ENCODE measurements at places on chromosomes 2 and 18. TPM values are rescaled to one million over a fixed set of nuclear protein-coding genes. Genes with fewer than 3 reads are reported as not detected.

DNA sequence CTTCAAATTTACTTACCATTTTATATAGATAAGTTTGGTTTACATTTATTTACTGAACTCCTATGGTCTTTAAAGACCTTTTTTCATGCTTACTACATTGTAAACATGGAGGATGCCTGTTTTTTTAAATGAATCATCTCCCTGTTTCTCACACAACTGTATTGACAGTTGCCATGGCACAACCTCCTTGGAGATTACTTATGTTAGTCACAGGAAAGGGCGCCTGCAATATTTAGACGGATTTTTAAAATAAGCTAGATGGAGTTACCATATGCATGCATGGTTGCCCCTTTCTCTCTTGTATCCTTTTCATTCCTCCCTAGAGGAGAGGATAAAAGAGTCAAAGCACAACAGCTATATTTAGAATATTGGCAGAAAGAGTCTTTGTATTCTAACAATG lies 34.8 kb upstream of the CCDC102B start:
- H3K27ac ChIP-seq, result no peak overlapping the region
- no peak overlapping the region for H3K4me3 ChIP-seq
- DNase-seq, result no peak
- H3K36me3 ChIP-seq, result peaks cover 1% of the 10 kb centered on the region
- no peaks in the 10 kb centered on the region for H3K27me3 ChIP-seq

- no peaks in the 10 kb centered on the region for H3K36me3 ChIP-seq
- H3K27ac ChIP-seq, result no peak overlapping the region
- no peak for DNase-seq
- no peaks in the 10 kb centered on the region for H3K4me1 ChIP-seq
Measured at GRCh38 chr18:67766930-67767329, 250.4 kb upstream of the DSEL start.

- H3K36me3 ChIP-seq, result peaks cover 9% of the 10 kb centered on the region
- H3K27ac ChIP-seq, result no peak overlapping the region
- no peak overlapping the region for H3K4me3 ChIP-seq
Measured at GRCh38 chr2:205053827-205054410, 508.6 kb downstream of the PARD3B start.

- no peaks in the 10 kb centered on the region for H3K36me3 ChIP-seq
- peak overlapping the region; percentile 80 for H3K4me3 ChIP-seq
- no peak for DNase-seq
- H3K4me1 ChIP-seq, result peaks cover 18% of the 10 kb centered on the region
Measured at GRCh38 chr2:27122791-27123190, 824 bp upstream of the ABHD1 start.

- no peaks in the 10 kb centered on the region for H3K4me1 ChIP-seq
- no peak overlapping the region for H3K27ac ChIP-seq
- no peak overlapping the region for H3K4me3 ChIP-seq
Measured at GRCh38 chr2:48719480-48720177, 35.9 kb downstream of the LHCGR start.

CYRIA gene
- total RNA-seq, result 0.81 TPM

GRCh38 chr2:824954-825353 lies 125.7 kb upstream of the SNTG2 start:
- H3K27ac ChIP-seq, result no peak overlapping the region
- H3K36me3 ChIP-seq, result no peaks in the 10 kb centered on the region
- DNase-seq, result no peak
- H3K4me1 ChIP-seq, result no peaks in the 10 kb centered on the region
- peaks cover 4% of the 10 kb centered on the region for H3K27me3 ChIP-seq

DNA sequence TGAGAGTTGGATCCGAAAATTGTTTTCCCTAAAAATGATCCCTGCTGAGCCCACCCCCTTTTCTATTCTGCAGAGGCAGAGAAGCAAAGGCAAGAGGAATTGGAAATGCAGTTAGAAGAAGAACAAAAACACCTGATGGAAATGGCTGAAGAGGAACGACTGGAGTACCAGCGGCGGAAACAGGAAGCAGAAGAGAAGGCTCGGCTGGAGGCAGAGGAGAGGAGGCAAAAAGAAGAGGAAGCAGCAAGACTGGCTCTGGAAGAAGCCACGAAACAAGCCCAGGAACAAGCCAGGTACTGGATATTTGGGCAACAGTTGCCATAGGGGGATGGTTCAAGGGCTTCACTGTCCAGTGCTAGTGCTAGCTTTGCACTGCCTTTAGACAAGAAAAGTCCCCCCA lies 41.7 kb downstream of the SUMO1 start:
- H3K4me3 ChIP-seq, result no peak overlapping the region
- H3K4me1 ChIP-seq, result no peaks in the 10 kb centered on the region
- no peaks in the 10 kb centered on the region for H3K36me3 ChIP-seq
- H3K27ac ChIP-seq, result no peak overlapping the region
- no peak for DNase-seq
- H3K27me3 ChIP-seq, result peaks cover 8% of the 10 kb centered on the region

GRCh38 chr2:62971936-62972335 lies 78.7 kb upstream of the OTX1 start:
- no peak for DNase-seq
- no peaks in the 10 kb centered on the region for H3K27me3 ChIP-seq
- no peak overlapping the region for H3K4me3 ChIP-seq
- no peaks in the 10 kb centered on the region for H3K4me1 ChIP-seq
- H3K36me3 ChIP-seq, result peaks cover 5% of the 10 kb centered on the region

CD8A gene
- total RNA-seq, result 3.0 TPM

LIPT1 gene
- 4.6 TPM for total RNA-seq

DNA sequence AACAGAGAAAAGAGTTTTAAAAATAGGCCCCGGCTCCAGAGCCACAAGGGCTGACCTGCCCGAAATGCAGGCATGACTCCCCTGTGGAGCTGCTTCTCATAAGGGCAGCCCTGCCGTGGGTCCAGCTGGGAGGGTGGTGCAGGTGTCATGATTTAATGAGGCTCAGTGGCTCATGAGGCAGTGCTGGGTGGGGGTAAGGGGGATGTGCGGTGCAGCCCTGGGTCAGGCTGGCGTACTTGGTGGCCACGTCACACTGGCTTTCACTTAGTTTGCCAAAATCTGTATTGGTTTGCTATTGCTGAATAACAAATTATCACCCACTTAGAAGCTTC lies 33.6 kb downstream of the HJURP start:
- no peak overlapping the region for H3K27ac ChIP-seq
- no peaks in the 10 kb centered on the region for H3K36me3 ChIP-seq
- no peaks in the 10 kb centered on the region for H3K4me1 ChIP-seq
- H3K27me3 ChIP-seq, result peaks cover 5% of the 10 kb centered on the region
- peak; percentile 0 for DNase-seq
- no peak overlapping the region for H3K4me3 ChIP-seq

NT5DC4 gene
- total RNA-seq, result not detected

GRCh38 chr2:67219651-67220050 lies 177.5 kb upstream of the ETAA1 start:
- no peaks in the 10 kb centered on the region for H3K36me3 ChIP-seq
- DNase-seq, result no peak
- H3K4me1 ChIP-seq, result no peaks in the 10 kb centered on the region

- peaks cover 21% of the 10 kb centered on the region for H3K4me1 ChIP-seq
- H3K36me3 ChIP-seq, result peaks cover 10% of the 10 kb centered on the region
- H3K27ac ChIP-seq, result no peak overlapping the region
- no peak overlapping the region for H3K4me3 ChIP-seq
- no peak for DNase-seq
Measured at GRCh38 chr2:30482011-30482410, 35.0 kb downstream of the LCLAT1 start.

TCF7L1 gene
- 0.07 TPM for total RNA-seq

GRCh38 chr18:49322765-49323490 lies 137.5 kb downstream of the DYM start:
- peaks cover 3% of the 10 kb centered on the region for H3K4me1 ChIP-seq
- H3K4me3 ChIP-seq, result no peak overlapping the region
- no peaks in the 10 kb centered on the region for H3K27me3 ChIP-seq
- no peak for DNase-seq
- no peak overlapping the region for H3K27ac ChIP-seq

GPR55 gene
- total RNA-seq, result 1.5 TPM

DNA sequence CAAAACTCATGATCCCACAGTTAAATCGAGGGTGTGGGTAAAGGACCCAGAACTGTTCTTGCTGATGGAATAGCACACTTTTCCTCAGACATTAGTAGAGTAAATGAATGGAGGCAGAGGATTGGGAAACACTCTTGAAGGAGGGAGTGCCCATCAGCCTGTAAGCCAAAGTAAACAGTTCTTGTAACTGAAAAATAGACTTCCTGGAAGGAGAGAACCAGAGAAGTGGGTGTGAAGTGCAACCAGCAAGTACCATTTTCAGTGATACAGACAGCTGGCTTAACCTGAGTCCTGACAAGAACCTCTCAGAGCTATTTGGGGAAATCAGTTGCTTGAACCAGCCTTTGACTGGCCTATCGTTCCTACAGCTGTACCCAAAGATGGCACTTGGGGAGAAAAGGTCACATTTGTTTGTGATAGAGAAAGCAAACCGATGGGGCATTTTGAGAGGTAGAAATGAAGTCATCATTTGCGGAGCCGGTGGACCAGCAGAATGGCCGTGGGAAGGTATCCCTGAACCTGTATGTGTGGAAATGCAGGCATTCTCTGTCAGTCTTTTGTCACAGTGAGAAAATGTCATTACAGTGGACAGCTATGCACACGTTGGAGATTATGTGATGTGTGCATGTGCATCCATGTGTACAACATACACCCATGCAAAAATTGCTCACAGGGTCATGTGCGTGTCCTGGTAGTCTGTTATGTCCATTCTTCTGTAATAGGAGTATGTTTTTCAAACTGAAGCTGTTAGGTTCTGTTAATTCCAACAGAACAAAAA lies 17.8 kb downstream of the CRIM1 start:
- DNase-seq, result no peak
- H3K27me3 ChIP-seq, result peaks cover 1% of the 10 kb centered on the region
- no peak overlapping the region for H3K27ac ChIP-seq
- no peaks in the 10 kb centered on the region for H3K36me3 ChIP-seq
- no peak overlapping the region for H3K4me3 ChIP-seq

TNS1 gene
- 0.97 TPM for total RNA-seq

GRCh38 chr2:98528349-98528748 lies 80.0 kb downstream of the COA5 start:
- H3K36me3 ChIP-seq, result peaks cover 5% of the 10 kb centered on the region
- H3K27ac ChIP-seq, result no peak overlapping the region
- no peak for DNase-seq
- H3K4me1 ChIP-seq, result peaks cover 7% of the 10 kb centered on the region
- H3K4me3 ChIP-seq, result no peak overlapping the region
- H3K27me3 ChIP-seq, result no peaks in the 10 kb centered on the region

MBOAT2 gene
- 6.4 TPM for total RNA-seq

GRCh38 chr2:63053889-63054602 lies 3.4 kb downstream of the OTX1 start:
- no peaks in the 10 kb centered on the region for H3K36me3 ChIP-seq
- H3K4me1 ChIP-seq, result peaks cover 72% of the 10 kb centered on the region

TUBA3D gene
- not detected for total RNA-seq

GKN2 gene
- not detected for total RNA-seq

DNA sequence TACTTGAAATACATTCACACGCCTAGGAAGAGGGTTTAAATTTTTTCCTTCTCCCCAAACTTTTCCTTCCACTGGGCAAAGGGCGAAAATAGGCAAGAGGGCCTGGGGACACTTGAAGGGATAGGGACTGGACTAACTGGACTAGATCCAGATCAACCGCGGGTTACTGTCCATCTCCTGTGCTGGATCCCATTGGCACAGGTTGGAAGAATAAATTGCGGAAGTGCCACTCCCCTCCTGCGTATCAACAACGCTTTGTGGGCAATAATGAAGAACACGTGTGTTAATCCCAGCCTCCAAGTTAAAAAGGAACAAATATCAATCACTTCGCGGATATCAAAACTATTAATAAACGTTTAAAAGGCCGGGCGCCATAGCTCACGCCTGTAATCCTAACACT lies 1.7 kb upstream of the FZD5 start:
- no peak for DNase-seq
- peaks cover 23% of the 10 kb centered on the region for H3K27me3 ChIP-seq
- peaks cover 29% of the 10 kb centered on the region for H3K4me1 ChIP-seq
- peaks cover 3% of the 10 kb centered on the region for H3K36me3 ChIP-seq
- no peak overlapping the region for H3K27ac ChIP-seq
- no peak overlapping the region for H3K4me3 ChIP-seq

MSH2 gene
- 59.1 TPM for total RNA-seq

SERPINB4 gene
- not detected for total RNA-seq

DNA sequence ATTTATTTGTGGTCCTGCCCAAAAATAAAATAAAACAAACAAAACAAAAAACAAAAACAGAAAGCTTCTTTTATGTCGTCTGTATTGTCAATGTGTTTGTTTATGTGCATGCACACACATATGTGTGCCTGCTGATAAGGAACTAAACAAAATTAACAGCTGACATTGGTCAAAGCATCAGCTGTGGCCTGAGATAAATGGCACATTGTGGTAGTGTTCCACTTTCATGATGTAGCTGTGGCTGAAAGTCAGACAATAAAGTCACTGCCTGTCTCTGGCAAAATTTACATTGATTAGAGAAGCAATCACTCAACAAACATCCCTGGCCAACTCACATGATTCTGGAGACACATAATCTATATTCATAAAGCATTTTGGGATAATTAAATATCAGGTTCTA lies 203.4 kb upstream of the PIK3C3 start:
- no peaks in the 10 kb centered on the region for H3K27me3 ChIP-seq
- no peak overlapping the region for H3K27ac ChIP-seq
- DNase-seq, result no peak
- no peaks in the 10 kb centered on the region for H3K36me3 ChIP-seq

DNA sequence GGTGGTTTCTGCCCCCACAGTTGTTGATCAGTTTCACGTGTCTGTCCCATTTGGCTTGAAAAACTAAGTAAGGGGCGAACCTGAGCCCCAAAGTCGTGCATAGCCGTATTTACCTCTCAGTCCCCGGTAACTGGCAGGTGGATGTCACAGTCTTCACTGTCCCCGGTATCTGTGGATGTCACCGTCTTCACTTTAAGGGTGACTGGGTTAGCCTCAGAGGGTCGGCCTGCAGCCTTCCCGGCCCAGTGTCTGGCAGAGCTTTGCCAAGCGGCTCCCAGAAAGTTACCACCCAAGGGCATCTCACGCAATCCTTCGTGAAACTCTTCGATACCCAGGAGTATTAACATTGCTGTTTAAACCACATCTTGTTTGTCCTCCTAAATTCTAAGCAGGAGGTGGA lies 125.3 kb upstream of the CTDP1 start:
- H3K4me1 ChIP-seq, result no peaks in the 10 kb centered on the region
- H3K36me3 ChIP-seq, result no peaks in the 10 kb centered on the region
- H3K27ac ChIP-seq, result no peak overlapping the region
- no peak overlapping the region for H3K4me3 ChIP-seq
- no peak for DNase-seq
- H3K27me3 ChIP-seq, result no peaks in the 10 kb centered on the region

DNA sequence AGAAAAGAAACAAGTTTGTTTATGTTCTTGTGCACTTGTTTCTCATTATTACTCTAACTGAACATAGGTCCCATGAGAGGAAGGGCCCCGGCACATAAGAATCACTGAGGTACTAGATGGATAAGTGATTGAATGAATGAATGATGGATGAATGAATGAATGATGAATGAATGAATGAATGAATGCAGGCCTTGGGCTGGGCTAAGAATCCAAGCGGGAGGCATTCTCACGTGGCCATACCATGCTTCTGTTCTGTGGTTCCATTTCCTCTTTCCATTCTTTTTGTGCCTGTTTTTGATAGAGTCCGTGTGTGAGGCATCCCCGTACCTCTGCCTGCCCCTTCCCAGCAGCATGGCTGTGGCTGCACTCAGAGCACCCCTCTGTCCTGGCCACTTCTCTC lies 94.8 kb downstream of the SH3BP4 start:
- H3K27ac ChIP-seq, result no peak overlapping the region
- peaks cover 17% of the 10 kb centered on the region for H3K4me1 ChIP-seq
- no peak overlapping the region for H3K4me3 ChIP-seq
- H3K27me3 ChIP-seq, result peaks cover 4% of the 10 kb centered on the region

- H3K36me3 ChIP-seq, result peaks cover 13% of the 10 kb centered on the region
- H3K27me3 ChIP-seq, result no peaks in the 10 kb centered on the region
- H3K4me1 ChIP-seq, result peaks cover 37% of the 10 kb centered on the region
- no peak overlapping the region for H3K27ac ChIP-seq
- H3K4me3 ChIP-seq, result no peak overlapping the region
Measured at GRCh38 chr2:53784436-53784835, 2.3 kb downstream of the ASB3 start.

DNAJB2 gene
- total RNA-seq, result 39.1 TPM
